ENCODE measurements at places on chromosomes 6 and 20.
A peak's percentile ranks its signal among the peaks of the same experiment; 100 is the strongest.

- DNase-seq: no peak
Observed at GRCh38 chr6:159513074-159513720, 179.8 kb downstream of the SOD2 start.

DNA sequence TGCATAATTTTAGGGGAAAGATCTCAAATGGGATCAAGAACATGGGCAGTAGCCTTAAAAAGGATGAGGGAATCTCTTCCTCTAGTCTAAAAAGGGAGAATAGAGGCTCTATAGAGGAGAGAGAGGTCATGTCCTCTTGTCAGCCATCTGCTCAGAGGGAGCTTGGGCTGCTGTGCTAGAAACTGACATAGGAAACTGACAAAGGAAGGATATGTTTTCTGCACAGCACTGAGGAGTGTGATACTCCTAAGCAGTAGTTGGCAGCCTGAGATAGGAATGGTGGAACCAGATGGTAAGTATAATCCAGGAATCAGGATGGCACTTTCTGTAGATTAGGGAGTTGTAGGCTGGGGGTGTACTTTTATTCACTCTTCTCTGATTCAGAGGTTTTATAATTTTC, 59.2 kb downstream of the PTPRA start:
- no peak for DNase-seq

DNA sequence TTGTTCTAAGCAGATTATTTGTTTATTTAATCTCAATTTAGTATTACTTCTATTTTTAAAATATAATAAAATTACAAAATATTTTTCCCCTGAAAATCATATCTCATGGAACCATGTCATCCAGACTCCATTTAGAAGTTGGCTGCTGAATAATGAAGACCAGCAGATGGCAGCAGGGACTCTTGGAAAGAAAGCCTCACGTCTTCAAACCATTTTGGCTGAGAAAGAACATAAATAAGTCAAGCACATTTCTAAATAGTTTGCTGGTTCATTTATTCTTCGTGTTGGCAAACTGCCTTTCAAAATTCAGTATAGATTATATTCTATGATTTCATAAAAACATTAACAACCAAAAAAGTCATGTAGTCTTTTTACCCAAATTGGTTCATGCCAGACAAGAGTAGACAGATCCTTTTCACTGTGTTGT, 71.7 kb downstream of the RCAN2 start:
- peak; percentile 28 for DNase-seq

- DNase-seq: peak; percentile 49
Observed at GRCh38 chr20:6583134-6583738, 184.2 kb upstream of the BMP2 start.

GRCh38 chr20:19699180-19699971, 58.7 kb upstream of the RIN2 start:
- peak; percentile 66 for DNase-seq

- DNase-seq: no peak
Observed at GRCh38 chr20:36988494-36988966, 37.0 kb upstream of the SAMHD1 start.

- DNase-seq: peak; percentile 33
Observed at GRCh38 chr6:34723203-34723602, 26.6 kb upstream of the ILRUN start.

- DNase-seq: no peak
Observed at GRCh38 chr6:37503309-37503965, 3.7 kb upstream of the CCDC167 start.

- no peak for DNase-seq
Observed at GRCh38 chr20:32886652-32887051, 27.9 kb downstream of the EFCAB8 start.

- DNase-seq: peak; percentile 49
Observed at GRCh38 chr6:13395272-13396237, 67.2 kb upstream of the TBC1D7 start.

DNA sequence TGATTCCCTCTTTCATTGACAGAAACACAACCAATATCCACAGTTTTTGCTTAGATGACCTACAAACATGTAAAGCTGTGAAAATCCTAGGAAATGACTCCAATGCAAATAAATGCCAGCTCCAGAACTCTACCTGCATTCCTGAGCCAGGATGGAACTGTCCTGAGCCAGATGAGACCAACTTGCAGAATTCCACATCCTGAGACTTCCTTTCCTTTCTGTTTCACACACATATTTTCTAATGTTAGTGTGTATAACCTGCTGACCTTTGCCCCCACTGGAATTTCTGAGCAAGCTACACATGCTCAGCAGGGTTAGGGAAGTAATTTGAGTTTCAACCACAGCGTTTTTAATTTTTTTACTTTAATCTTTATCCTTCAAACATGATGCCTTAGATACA, 69.6 kb upstream of the ADGRF1 start:
- peak; percentile 63 for DNase-seq

GRCh38 chr6:105644691-105645090, 241.8 kb upstream of the PREP start:
- DNase-seq: no peak

GRCh38 chr20:10381477-10381876, 52.5 kb downstream of the MKKS start:
- no peak for DNase-seq

DNA sequence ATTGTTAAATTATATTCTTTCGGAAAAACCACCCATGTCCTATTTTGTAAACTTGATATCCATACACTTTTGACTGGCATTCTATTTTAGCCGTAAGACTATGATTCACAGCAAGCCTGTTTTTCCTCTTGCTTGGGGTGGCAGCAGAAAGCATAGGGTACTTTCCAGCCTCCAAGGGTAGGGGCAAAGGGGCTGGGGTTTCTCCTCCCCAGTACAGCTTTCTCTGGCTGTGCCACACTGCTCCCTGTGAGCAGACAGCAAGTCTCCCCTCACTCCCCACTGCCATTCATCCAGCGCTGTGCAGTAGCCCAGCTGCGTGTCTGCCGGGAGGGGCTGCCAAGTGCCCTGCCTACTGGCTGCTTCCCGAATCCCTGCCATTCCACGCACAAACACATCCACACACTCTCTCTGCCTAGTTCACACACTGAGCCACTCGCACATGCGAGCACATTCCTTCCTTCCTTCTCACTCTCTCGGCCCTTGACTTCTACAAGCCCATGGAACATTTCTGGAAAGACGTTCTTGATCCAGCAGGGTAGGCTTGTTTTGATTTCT, 2.1 kb upstream of the ESR1 start:
- DNase-seq: no peak

DNA sequence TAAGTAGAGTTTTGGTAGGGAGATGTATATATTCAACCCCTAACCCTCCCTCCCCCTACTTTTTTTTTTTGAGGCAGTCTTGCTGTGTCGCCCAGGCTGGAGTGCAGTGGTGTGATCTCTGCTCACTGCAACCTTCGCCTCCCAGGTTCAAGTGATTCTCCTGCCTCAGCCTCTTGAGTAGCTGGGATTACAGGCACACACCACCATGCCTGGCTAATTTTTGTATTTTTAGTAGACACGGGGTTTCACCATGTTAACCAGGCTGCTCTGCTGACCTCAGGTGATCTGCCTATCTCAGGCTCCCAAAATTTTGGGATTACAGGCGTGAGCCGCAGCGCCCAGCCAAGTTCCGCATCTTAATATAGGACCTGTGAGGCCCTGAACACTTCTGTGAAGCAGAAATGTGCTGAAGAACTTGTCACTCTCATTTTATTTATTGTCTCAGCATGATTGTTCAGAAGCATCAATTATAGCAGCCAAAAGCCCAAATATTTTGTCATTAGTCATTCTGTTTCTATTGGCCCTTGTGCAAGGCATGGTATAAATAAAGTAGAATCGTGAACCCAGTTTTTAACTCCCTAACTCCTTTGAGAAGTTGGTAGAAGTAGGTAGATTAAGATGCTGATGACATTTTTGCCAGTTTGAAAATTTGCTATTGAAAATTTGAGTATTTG, 19.4 kb downstream of the DSTN start:
- no peak for DNase-seq

DNA sequence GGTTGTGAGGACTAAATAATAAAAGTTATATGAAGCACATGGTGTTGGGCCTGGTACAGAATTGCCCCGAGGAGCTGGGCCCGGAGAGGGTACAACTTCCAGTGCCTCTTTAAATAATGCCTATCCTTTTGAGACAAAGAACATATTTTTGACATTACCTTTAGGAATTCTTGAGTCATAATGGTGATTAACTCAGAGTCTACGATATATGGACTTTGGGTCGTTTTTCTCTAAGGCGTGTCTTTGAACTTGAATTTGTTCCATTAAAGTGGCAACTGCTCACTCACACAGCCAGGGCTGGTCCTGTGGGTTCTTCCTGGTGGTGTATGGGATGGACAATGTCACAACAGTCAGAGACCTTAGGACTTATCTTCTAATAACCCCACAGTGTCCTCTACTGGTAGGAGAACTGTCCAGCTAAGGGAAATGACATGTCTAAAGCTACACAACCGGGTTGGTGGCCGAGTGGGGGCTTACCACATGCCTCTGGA, 106.5 kb downstream of the CDC5L start:
- peak; percentile 62 for DNase-seq

DNA sequence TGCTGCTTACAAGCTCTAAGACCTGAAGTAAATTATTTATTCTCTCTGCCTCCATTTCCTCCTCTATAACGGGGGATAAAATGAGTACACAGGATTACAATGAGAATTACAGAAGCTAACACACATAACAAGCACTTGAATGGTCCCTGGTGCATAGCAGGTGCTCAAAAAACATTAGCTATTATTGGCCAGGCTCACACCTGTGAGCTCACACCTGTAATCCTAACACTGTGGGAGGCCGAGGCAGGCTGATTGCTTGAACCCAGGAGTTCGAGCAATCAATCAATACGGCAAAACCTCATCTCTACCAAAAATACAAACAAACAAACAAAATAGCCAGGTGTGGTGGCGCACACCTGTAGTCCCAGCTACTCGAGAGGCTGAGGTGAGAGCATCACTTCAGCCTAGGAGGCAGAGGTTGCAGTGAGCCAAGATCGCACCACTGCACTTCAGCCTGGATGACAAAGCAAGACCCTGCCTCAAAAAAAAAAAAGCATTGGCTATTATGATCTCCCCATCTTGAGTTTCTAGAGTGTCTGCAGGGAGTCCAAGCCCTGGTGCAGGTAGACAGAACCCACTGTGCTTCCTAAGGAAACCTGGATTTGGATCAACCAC, 68.1 kb downstream of the PREX1 start:
- no peak for DNase-seq

GRCh38 chr6:4010048-4010447, 68.9 kb downstream of the FAM217A start:
- DNase-seq: no peak

GRCh38 chr20:707451-708110, 32.0 kb upstream of the SCRT2 start:
- DNase-seq: no peak

- DNase-seq: no peak
Observed at GRCh38 chr20:4138056-4138455, 122.7 kb upstream of the RNF24 start.

- DNase-seq: no peak
Observed at GRCh38 chr6:150641398-150642139, 41.9 kb downstream of the PLEKHG1 start.

DNA sequence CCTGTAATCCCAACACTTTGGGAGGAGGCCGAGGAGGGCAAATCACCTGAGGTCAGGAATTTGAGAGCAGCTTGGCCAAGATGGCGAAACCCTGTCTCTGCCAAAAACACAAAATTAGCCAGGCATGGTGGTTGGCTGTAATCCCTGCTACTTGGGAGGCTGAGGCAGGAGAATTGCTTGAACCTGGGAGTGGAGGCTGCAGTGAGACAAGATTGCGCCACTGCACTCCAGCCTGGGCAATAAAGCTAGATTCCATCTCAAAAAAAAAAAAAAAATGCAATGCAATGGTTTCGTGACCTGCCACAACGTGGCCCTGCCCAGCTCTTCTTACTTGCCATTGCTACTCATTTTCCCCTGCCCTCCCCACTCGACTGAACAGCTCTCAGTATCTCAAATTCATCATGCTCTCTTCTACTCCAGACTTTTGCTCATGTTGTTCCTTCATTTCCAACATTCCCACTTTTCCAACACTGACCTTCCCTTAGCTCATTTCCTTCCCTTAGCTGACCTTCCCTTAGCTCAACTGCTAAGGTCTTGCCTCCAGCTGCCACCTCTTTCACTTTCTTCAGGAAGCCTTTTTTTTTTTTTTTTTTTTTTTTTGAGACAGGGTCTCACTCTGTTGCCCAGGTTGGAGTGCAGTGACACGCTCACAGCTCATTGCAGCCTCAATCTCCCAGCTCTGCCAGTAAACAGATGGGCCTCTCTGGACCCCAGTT, 2.1 kb upstream of the MTHFD1L start:
- DNase-seq: no peak

DNA sequence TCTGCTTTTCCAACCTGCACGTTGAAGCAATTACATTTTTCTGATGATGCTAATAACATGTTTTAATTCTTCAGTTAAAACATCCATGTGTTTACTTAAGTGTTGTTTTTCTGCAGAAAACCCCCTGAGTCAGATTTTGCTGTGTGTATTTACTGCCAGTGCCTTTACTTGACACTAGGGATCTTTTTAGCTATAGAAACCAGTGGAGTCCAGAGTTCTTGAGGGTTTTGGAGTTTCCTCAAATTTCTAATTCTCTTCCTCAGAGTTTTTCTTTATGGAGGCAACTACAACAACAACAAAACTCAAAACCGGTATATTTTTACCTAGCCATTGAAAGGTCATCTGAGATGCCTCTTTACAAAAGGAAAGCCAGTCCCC, 168.4 kb downstream of the JARID2 start:
- DNase-seq: no peak

- peak; percentile 24 for DNase-seq
Observed at GRCh38 chr6:39347906-39348585, 25.5 kb upstream of the KCNK16 start.

DNA sequence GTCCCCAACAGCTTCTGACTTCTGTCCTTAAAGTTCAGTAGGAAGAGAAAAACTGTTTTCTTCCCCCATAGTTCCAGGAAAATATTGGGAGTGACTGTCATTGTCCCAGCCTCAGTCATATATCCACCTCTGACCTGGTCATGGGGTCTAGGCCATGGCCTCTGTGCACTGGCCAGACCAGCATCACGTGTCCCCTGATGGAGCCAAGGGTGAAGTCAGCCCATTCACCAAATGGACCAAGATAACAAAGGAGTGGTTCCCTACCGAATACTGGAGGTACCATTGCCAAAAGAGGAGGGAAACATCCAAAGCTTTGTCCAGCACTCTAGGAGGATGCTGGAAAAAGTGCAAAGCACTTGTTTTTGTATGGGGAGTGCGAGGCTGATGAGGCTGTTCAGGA, 395.4 kb downstream of the TAF4 start:
- no peak for DNase-seq

GRCh38 chr6:40131675-40132074, 197.4 kb upstream of the MOCS1 start:
- no peak for DNase-seq

- no peak for DNase-seq
Observed at GRCh38 chr6:11374036-11375010, 141.9 kb upstream of the NEDD9 start.

- DNase-seq: peak; percentile 91
Observed at GRCh38 chr6:111591370-111591900, 14.2 kb downstream of the TRAF3IP2 start.

- no peak for DNase-seq
Observed at GRCh38 chr6:26307850-26308249, 57.1 kb upstream of the BTN3A2 start.

DNA sequence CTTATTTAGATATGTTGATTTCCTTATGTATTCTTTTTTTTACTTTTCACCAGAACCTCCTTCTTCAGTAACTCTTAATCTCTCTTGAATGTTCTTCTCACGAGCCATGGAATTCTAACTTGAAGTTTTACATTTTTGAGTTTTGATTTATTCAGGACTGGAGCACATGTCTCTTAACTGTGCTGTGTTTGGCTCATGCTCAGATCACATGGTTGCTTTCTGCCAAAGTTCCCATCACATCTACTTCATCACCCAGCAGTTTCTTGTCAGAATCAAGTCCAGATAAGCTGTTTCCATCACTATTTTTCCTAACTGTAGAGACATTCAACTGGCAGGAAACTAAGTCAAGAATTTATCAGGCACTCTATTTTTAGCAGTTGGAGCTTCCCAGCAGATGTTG, 31.7 kb downstream of the SLC35A1 start:
- DNase-seq: no peak

Data from RCC 7860 (cell line).